ENCODE measurements at places on chromosomes 2 and 18.
A peak's percentile ranks its signal among the peaks of the same experiment; 100 is the strongest.

- no peak for DNase-seq
Measured at GRCh38 chr2:64317707-64318475, 136.1 kb upstream of the LGALSL start.

DNA sequence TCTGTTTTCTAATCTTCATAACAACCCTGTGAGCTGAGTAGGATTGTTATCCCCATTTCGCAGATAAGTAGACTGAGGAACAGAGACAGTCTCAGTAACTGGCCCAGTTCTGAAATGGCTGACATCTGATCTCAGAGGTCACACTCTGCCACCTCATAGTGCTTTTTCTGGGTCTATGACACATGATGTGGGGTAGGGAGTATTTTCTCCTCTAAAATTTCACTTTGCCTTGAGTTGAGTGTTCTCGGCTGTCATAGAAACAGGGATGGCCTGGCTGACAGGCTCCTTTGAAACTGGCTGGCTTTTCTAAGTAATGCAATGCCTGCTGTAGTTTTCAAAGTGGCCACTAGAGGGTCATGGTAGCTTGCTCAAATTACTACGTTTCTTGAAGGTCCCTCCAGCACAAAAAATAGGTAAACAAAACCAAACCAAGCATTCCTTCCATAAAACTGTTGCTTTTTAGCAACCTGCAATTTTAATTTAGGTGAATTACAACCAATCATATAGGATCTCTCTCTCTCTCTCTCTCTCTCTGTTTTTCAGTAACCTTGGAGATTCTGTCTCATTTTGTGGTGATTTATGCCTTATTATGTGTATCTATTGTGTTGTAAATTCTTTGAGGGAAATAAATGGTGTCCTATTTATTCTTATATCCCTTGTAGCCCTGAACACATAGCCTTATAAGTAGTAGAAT, 84.2 kb upstream of the TTN start:
- no peak for DNase-seq

DNA sequence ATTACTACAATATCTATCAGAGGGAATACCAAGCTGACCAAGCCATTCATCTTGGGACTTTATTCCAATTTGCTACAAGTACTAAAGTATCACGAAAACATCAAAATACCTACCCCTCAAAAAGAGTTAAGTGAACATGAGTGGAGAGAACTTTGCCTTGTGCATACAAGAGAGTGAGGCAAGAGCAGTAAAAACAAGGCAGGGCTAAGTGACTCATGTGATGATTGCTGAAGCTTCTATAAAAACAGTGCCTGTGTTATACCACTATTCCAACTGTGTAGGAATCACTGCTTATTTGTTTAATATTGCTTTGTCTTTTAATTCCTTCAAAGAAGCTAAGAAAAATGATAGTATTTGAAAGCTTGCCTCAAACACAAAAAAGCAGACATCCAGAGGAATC, 61.2 kb downstream of the FARSB start:
- DNase-seq: peak; percentile 25

DNA sequence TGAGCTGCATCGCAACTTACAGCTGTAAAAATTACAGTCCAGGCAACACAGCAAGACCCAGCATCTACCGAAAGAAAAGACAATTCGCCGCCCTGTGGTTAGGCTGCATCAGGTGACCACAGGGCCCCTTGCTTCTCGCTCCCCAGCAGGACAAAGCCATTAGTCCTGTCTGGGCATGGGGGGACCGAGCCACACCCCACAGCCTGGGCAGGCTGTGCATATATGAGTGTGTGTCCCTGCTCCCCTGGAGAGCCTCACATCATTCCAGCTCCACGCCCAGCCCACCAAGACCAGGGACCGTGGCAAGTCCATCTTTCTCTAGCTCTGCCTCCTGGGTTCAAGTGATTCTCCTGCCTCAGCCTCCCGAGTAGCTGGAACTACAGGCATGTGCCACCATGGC, 33.9 kb downstream of the SNORC start:
- no peak for DNase-seq

DNA sequence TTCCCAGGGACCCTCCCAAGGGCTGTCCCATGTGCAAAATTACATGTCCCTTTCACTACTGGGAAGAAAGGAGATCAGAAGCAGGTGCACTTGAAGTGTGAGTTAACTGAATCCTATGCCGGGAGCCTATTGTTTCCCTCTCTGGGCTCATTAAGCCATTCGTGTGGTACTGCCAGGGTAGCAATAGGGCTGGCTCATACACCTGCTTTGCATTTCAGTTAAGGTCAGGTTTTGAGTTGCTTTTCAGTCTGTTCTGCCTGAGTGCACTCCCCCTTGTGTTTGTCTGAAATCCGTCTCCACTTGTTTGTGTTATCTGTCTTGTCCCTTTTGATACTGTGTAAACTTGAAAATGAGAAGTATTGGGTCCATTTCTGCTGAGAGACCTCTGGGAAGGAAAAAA, 1232.6 kb upstream of the NRXN1 start:
- no peak for DNase-seq

- DNase-seq: peak; percentile 90
Measured at GRCh38 chr2:164711766-164712138, 90.5 kb upstream of the GRB14 start.

DNA sequence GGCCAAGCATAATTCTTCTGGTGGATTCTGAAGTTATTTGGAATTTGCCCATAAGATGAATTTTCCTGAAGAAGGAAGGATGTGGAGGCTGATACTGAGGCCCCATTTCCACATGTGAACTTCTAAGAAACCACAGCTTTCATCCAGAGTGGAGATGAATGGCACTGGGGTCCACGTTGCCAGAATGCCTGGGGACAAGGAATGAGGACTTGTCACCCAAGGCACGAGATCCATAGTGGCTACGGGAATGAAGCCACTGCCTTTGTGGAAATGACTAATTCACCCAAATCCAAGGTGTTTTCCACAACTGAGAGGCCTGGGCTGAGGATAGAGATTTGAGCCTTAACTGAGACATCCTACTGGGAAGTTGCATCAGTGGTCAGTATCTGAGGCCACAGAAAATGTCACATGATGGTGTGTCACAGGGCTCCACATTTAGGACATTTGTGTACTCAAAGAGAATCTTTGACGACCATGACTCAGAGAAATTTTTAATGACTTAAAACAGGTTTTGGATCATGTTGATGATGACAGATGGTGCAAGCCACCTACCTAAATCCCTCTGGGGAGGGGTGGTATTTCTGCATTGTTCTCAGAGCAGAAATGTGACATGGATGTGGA, 286.1 kb downstream of the SOX11 start:
- DNase-seq: no peak

DNA sequence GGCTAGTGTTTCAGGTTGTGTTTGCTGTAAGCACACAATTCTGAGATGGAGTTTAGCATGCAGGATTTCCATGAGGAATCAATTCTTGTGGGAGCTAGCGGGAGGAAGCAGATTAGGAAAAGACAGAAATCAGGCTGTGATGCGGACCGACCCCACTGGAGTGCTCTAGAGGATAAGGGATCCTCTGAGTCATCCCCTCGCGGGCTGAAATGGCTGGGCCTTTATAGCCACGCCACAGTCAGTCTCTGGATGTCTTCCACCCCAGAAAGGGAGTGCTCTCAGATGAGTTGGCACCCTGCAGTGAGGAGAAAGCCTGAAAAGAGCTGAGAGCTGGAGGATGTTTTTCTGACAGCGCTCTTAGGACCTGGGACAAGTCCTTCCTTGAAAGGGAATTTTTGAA, 102.4 kb downstream of the GALNT3 start:
- no peak for DNase-seq

DNA sequence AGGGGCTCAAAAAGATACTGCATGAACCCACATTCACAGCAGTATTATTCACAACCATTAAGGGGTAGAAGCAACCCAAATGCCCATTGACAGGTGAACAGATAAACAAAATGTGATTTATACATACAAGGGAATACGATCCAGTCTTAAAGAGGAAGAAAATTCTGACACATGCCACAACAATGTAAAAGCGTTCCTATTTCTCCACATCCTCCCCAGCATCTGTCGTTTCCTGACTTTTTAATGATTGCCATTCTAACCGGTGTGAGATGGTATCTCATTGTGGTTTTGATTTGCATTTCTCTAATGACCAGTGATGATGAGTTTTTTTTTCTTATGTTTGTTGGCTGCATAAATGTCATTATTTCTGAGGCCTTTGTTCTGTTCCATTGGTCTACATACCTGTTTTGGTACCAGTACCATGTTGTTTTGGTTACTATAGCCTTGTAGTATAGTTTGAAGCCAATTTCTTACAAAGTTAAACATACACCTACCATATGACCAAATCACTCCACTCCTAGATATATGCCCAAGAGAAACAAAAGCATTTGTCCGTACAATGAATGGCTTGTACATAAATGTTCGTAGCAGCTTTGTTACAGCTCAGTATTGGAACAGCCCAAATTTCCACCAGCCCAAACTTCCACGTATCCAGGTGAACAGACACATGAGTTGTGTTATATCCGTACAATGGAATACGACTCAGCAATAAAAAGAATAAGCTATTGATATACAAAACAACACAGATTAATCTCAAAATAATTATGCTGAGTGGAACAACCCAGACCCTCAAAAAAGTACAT, 85.1 kb downstream of the TMEM131 start:
- DNase-seq: no peak

DNA sequence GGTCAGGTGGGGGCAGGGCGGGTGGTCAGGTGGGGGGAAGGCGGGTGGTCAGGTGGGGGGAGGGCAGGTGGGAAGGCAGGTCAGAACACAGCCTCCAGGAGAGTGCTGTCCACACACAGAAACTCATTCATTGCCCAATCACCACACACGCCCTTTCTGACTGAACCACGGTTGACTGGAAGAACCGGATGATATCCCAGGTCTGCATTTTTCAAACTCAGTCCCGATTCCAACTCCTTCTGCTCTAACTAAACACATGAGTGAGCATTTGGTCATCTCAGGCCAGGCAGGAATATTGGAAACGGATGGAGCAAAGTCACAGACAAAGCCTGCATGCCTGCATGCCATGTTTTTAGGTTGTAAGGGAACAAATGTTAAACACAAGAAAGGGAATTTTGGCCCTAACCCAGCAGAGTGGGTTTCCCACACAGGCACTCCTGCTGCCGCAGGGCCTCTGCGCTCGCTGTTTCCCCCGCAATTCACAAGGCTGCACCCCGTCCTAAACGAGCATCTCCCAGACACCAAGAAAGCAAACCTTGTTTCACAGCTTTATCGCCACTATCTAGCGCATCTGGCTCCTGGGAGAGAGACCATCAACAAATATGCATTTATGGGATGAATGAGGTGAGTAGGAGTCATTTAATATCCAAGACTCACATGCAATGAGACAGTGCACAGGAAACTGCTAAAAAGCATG, 100.1 kb downstream of the ZNF516 start:
- DNase-seq: peak; percentile 26

- no peak for DNase-seq
Measured at GRCh38 chr2:180823546-180824141, 156.8 kb upstream of the UBE2E3 start.

- no peak for DNase-seq
Measured at GRCh38 chr2:238868616-238869292, 20.9 kb downstream of the TWIST2 start.

DNA sequence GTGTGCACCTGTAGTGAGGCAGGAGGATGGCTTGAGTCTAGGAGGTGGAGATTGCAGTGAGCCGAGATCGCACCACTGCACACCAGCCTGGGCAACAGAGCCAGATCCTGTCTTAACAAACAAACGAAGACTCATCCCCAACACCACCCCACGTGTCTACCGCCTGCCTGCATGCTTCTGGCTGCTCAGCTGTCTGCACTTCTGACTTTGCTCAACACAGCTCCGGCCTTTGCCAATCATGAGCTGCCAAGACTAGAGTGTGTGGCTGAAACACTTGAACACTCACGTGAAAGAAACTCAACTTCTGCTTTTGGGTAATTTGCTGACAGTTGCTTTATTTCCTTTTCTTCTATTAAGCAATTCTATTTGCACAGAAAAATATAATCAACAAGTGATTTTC, 32.1 kb upstream of the SP3 start:
- no peak for DNase-seq

GRCh38 chr18:79523736-79524180, 128.0 kb downstream of the NFATC1 start:
- no peak for DNase-seq

DNA sequence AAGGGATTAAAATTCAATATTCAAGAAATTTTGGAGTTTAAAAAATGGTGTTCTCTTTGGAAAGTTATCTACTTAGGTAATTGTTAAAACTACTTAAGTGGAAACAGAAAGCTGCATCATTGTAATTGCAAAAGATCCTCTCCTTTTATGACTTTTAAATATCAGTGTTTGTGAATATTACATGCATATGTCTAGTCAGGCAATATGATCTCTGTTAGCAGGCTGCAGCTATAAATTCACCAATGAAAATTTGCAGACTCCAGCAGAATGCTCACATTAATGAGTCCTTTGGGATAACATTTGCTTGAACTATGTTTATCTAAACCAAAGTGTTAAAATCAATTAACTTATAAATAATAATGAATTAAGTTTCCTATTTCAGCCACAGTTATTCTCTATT, 59.2 kb upstream of the CSRNP3 start:
- no peak for DNase-seq

GRCh38 chr2:8345200-8345599, 336.7 kb upstream of the ID2 start:
- no peak for DNase-seq

GRCh38 chr2:156156580-156156979, 175.9 kb downstream of the NR4A2 start:
- no peak for DNase-seq

DNA sequence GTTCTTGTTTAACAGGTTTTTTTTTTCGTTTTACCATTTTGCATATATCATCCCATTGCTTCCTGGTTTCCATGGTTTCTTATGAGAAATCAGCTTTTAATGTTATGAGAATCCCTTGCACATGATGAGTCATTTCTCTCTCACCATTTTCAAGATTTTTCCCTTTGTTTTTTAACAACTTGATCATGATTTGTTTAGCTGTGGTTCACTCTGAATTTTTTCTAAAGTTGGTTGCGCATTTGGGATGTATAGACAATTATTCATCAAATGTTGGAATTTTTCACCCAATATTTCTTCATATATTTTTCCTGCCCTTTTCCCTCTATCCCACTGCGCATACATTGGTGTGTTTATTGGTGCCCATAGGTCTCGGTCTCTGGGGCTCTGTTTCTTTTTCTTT, 42.4 kb upstream of the BIN1 start:
- DNase-seq: peak; percentile 49

GRCh38 chr2:29329899-29330298, 214.7 kb downstream of the CLIP4 start:
- DNase-seq: no peak

DNA sequence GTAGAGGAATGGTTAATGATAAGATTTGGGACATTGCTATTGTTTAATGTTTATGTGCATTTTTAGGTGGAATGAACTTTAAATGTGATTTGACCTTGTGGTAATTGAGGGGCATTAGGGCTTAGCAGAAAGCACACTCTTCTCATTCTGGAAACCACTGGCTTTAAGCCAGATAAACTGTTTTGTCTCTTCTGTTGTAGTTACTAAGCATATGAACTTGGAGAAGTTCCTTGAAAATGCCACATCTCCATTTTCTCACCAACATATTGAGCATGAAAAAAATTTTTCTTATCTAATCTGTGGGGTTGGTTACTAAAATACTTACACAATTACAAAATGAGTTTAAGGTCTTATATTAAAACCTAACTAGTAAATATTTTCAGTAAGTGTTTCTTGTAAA, 70.8 kb upstream of the FSHR start:
- DNase-seq: no peak
